ENCODE measurements at places on chromosomes 4 and X. TPM values are rescaled to one million over a fixed set of nuclear protein-coding genes. Genes with fewer than 3 reads are reported as not detected.

The FREM3 gene
- total RNA-seq: not detected

The TMSB15C gene
- 1.1 TPM for total RNA-seq

The NXF2 gene
- not detected for total RNA-seq

The SPANXN5 gene
- total RNA-seq: not detected

The ADGRL3 gene
- 0.19 TPM for total RNA-seq

The SLC49A3 gene
- 0.63 TPM for total RNA-seq

The ZNF157 gene
- 0.14 TPM for total RNA-seq

The REELD1 gene
- not detected for total RNA-seq

The ETDA gene
- not detected for total RNA-seq

The NUDT10 gene
- 1.3 TPM for total RNA-seq

The RRH gene
- not detected for total RNA-seq

The VCX3A gene
- total RNA-seq: not detected

The SSX1 gene
- total RNA-seq: not detected

The UBL4A gene
- 50.6 TPM for total RNA-seq

The ZNF630 gene
- 1.6 TPM for total RNA-seq

The GLRA2 gene
- total RNA-seq: not detected

Data from airway epithelial cell (primary cell).